ENCODE measurements at places on chromosomes 12 and 14.

- DNase-seq, result no peak
These were observed 23.5 kb downstream of the BHLHE41 start for GRCh38 chr12:26101350-26101734.

GRCh38 chr12:126663304-126664094 lies 1598.3 kb downstream of the AACS start:
- DNase-seq, result no peak

DNA sequence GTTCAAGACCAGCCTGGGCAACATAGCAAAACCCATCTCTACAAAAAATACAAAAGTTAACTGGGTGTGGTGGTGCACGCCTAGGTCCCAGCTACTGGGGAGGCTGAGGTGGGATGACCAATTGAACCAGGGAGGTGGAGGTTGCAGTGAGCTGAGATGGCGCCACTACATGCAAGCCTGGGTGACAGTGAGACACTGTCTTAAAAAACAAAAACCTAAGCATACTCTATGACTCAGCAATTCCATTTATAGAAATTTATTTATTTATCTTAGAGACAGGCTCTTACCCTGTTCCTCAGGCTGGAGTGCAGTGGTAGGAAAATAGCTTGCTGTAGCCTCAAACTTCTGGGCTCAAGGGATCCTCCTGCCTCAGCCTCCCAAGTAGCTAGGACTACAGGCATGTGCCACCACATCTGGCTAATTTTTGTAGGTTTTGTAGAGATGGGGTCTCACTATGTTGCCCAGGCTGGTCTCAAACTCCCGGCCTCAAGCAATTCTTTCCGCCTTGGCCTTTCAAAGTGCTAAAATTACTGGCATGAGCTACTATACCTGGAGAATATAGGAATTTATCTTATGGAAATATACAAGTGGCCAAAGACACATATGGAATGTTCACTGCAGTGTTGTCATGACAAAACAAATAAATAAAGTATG lies 43.3 kb downstream of the NCKAP5L start:
- no peak for DNase-seq

DNA sequence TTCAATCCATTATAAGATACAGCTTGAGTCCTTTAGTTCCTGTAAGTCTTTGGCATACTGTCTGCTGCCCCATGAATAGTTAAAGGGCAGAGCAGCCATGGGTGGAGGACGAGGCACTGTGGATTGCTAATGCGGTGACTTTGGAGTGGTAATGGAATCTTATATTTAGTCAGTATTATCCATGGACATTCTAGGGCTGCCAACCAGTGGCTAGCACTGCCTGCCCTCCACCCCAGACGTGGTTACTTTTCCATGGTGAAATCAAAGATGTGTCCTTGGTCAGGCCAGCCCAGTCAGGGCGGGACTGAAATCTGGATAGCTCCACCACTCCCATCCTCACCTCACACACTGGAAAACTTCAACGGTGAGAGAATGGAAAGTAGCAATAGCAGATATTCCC lies 2.3 kb downstream of the TTC9 start:
- no peak for DNase-seq

- no peak for DNase-seq
These were observed 557.3 kb upstream of the MIS18BP1 start for GRCh38 chr14:45810152-45810872.

Data from cortex of kidney (tissue), 1 donor.